ENCODE measurements at places on chromosomes 16 and 17. TPM values are rescaled to one million over a fixed set of nuclear protein-coding genes. Genes with fewer than 3 reads are reported as not detected.
A peak's percentile ranks its signal among the peaks of the same experiment; 100 is the strongest.

The PRSS27 gene
- 1.3 TPM for total RNA-seq

GRCh38 chr17:28599311-28600184, 723 bp upstream of the SPAG5 start:
- H3K36me3 ChIP-seq: no peaks in the 10 kb centered on the region
- peaks cover 5% of the 10 kb centered on the region for H3K4me1 ChIP-seq
- H3K27me3 ChIP-seq: no peaks in the 10 kb centered on the region

DNA sequence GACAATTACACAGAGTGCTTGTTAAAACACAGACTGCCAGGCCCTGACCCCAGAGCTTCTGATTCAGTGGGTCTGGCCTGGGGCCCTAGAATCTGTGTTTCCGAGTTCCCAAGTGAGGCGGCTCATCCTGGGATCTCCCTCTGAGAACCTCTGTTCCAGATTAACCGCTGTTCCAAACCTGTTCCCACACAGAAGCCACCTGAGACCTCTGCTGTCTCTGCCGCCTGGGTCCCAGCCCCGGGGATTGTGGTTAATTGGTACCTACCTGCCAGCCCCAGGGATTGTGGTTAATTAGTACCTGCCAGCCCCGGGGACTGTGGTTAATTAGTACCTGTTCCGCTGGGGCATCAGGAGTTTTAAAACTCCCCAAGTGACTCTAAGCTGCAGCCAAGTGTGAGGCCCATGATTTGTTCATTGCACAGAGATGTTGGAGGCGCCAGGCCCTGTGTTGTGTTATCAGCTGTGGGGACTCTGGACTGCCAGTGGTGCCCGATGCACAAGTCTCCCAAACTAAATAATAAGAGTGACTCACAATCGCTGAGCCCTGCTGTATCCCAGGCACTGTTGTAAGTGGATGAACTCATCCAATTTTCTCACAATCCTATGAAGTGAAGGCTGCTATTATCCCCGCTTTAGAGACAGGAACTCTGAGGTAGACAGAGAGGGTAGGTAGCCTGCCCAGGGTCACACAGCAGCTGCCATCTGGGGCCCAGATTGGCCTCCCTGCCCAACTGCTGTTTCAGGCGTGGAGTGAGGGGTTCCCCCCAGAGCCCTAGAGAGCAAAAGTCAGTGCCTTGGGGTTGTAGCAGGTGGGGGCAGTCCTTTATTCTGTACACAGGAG, 219.7 kb downstream of the IRF8 start:
- no peaks in the 10 kb centered on the region for H3K4me1 ChIP-seq
- no peak for DNase-seq
- H3K27me3 ChIP-seq: no peaks in the 10 kb centered on the region
- H3K27ac ChIP-seq: no peak overlapping the region

The HOXB1 gene
- not detected for total RNA-seq

The KRT24 gene
- not detected for total RNA-seq

The HOXB7 gene
- total RNA-seq: 0.89 TPM

The ABCC12 gene
- not detected for total RNA-seq

DNA sequence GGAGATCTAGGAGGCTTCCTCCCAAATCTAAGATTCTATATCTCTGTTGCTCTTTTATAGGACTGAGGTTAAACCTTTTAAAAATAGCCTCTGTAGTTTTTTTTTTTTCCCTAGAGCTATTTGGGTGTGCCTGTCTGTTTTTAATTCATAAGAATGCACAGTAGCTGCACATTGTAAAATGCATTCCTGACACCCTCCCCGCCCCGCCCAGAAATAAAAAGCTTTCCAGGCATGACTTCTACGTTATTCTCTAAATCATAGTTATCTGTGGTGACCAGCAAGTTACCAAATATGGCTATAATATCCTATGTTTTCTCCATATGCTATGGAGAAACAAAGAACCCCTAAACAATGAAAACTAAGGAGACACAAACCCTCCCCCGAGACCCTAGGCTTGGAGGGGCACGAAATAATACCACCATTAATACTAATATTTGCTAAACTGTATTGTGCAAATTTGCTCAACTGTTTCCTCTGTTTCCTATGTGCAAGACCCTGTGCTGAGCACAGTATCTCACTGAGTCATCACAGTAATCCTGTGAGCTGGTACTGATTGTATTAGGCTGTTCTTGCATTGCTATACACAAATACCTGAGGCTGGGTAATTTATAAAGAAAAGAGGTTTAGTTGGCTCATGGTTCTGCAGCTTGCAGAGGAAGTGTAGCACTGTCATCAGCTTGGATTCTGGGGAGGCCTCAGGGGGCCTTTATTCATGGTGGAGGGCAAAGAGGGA, 388.3 kb downstream of the CA10 start:
- no peaks in the 10 kb centered on the region for H3K36me3 ChIP-seq
- H3K27me3 ChIP-seq: no peaks in the 10 kb centered on the region
- H3K4me3 ChIP-seq: no peak overlapping the region
- H3K27ac ChIP-seq: no peak overlapping the region
- no peaks in the 10 kb centered on the region for H3K4me1 ChIP-seq
- no peak for DNase-seq

DNA sequence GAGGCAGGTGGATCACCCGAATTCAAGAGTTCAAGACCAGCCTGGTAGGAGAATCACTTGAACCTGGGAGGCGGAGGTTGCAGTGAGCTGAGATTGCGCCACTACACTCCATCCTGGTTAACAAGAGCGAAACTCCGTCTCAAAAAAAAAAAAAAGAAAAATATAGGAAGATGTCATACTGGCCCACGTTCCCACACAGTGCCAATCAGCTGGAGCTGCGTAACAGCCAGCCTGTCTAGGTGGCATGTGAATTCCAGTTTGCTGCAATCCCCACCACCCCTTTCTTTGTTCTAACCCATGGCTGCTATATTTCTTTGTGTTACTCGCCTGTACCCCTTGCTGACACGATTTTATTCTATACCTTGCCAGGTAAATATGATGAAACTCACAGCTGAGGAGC, 7.5 kb downstream of the NFATC2IP start:
- H3K27me3 ChIP-seq: no peaks in the 10 kb centered on the region
- no peak for DNase-seq
- peaks cover 48% of the 10 kb centered on the region for H3K36me3 ChIP-seq
- no peak overlapping the region for H3K27ac ChIP-seq
- H3K4me1 ChIP-seq: no peaks in the 10 kb centered on the region

The PLLP gene
- not detected for total RNA-seq

The SULT1A2 gene
- total RNA-seq: 0.46 TPM

- H3K4me1 ChIP-seq: no peaks in the 10 kb centered on the region
- H3K4me3 ChIP-seq: no peak overlapping the region
- H3K36me3 ChIP-seq: no peaks in the 10 kb centered on the region
Measured at GRCh38 chr17:45013021-45013997, 38.1 kb downstream of the DCAKD start.

The SDR42E2 gene
- total RNA-seq: 0.11 TPM

The RNF112 gene
- total RNA-seq: 0.22 TPM

- H3K4me1 ChIP-seq: no peaks in the 10 kb centered on the region
- H3K36me3 ChIP-seq: no peaks in the 10 kb centered on the region
- no peak for DNase-seq
- H3K27ac ChIP-seq: no peak overlapping the region
Measured at GRCh38 chr16:17511340-17511739, 40.6 kb upstream of the XYLT1 start.

The TBC1D3H gene
- total RNA-seq: not detected

DNA sequence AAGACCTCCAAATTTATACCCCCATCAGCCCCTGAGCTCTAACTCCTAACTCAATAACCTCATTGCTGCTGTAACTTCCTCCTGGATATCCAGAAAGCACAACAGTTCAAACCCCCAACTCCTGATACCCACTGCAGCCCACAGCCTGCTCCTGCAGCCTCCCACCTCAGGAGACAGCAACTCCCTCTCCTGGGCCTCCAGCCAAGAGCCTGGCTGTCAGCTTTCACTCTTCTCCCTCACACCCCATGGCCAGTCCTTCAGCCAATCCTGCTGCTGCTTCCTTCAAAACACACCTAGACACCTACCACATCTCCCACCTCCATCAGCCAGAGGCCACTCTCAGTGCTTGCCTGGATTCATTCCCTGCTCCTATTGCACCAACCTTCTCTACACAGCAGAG, 5.4 kb downstream of the GINS2 start:
- no peaks in the 10 kb centered on the region for H3K27me3 ChIP-seq
- H3K27ac ChIP-seq: no peak overlapping the region
- DNase-seq: no peak
- no peaks in the 10 kb centered on the region for H3K4me1 ChIP-seq
- H3K36me3 ChIP-seq: no peaks in the 10 kb centered on the region
- H3K4me3 ChIP-seq: no peak overlapping the region

- peaks cover 22% of the 10 kb centered on the region for H3K4me1 ChIP-seq
- H3K4me3 ChIP-seq: peak overlapping the region; percentile 60
- peaks cover 52% of the 10 kb centered on the region for H3K27me3 ChIP-seq
- no peak overlapping the region for H3K27ac ChIP-seq
Measured at GRCh38 chr17:50559674-50560184, 786 bp upstream of the CACNA1G start.

DNA sequence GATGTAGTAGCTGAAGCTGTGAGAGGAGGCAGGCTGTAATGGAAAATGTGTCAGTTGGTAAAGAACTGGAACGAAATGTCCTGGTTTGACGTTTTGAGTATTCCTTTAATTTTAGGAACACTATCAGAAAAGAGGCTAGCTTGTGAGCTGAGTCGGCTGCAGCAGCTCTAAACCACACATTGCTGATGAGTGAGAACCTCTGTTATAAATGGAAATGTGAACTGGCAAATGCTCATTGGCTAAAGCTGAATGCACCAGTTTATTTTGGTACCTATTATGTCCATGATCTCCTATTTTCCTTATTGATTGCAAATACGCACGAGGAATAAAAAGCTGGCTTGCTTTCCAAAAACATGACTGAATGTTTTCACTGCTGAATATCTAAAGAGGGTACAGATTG, 11.0 kb upstream of the WIPI1 start:
- H3K27ac ChIP-seq: no peak overlapping the region
- no peak for DNase-seq
- no peaks in the 10 kb centered on the region for H3K27me3 ChIP-seq
- no peaks in the 10 kb centered on the region for H3K36me3 ChIP-seq
- H3K4me1 ChIP-seq: no peaks in the 10 kb centered on the region

DNA sequence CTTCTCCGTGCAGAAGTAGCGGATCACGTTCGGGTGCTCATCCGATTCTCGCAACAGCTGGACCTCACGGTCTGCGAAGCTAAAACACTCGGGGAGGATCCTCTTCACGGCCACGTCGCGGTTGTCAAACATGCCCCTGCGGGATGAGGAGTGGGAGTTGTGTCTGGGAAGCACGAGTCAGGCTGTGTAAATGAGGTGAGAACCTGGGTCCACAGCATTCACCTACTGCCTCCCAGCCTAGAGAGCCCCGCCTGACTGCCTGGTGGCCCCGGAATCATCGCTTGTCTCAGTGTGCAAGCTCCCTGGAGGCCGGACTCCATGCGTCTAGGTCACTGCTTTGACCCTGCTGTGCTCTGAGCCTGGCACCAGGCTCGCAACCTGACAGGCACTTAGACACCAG, 33.9 kb upstream of the ICAM2 start:
- H3K27me3 ChIP-seq: no peaks in the 10 kb centered on the region
- DNase-seq: no peak
- no peak overlapping the region for H3K4me3 ChIP-seq
- H3K36me3 ChIP-seq: peaks cover 39% of the 10 kb centered on the region
- H3K4me1 ChIP-seq: peaks cover 61% of the 10 kb centered on the region

- no peaks in the 10 kb centered on the region for H3K36me3 ChIP-seq
- no peak overlapping the region for H3K27ac ChIP-seq
- DNase-seq: no peak
- no peaks in the 10 kb centered on the region for H3K27me3 ChIP-seq
Measured at GRCh38 chr17:64186171-64187092, 56.5 kb upstream of the ERN1 start.

- DNase-seq: no peak
- H3K36me3 ChIP-seq: no peaks in the 10 kb centered on the region
- no peak overlapping the region for H3K27ac ChIP-seq
- no peaks in the 10 kb centered on the region for H3K4me1 ChIP-seq
- H3K27me3 ChIP-seq: no peaks in the 10 kb centered on the region
Measured at GRCh38 chr17:50189550-50190292, 11.7 kb downstream of the COL1A1 start.

- H3K27ac ChIP-seq: no peak overlapping the region
- no peaks in the 10 kb centered on the region for H3K4me1 ChIP-seq
- no peak overlapping the region for H3K4me3 ChIP-seq
- H3K36me3 ChIP-seq: no peaks in the 10 kb centered on the region
- no peak for DNase-seq
Measured at GRCh38 chr16:87642491-87642890, 40.2 kb downstream of the JPH3 start.

GRCh38 chr16:79836144-79836543, 235.6 kb upstream of the MAF start:
- no peak overlapping the region for H3K27ac ChIP-seq
- no peaks in the 10 kb centered on the region for H3K27me3 ChIP-seq
- H3K4me1 ChIP-seq: no peaks in the 10 kb centered on the region
- H3K4me3 ChIP-seq: no peak overlapping the region
